ENCODE measurements at places on chromosomes 1 and 21. TPM values are rescaled to one million over a fixed set of nuclear protein-coding genes. Genes with fewer than 3 reads are reported as not detected.

DNA sequence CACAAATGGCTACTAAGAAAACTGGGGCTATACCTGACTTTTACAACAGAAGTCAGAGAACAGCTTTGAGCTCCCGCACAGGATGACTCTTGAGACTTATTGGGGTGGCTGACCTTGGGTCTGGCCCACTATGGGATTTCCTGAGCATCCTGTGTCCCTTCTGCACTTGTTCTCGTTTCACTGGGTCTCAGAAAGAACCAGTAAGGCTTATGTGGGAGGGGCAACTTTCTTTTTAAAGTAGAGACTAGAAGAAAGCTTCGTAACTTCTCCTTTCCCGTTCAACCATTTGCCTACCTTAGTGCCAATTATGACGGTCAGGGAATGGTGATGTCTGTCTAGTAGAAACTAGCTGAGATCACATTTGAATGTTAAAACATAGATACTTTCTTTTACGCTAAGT, 59.5 kb upstream of the C1orf105 start:
- no peak for DNase-seq
- no peaks in the 10 kb centered on the region for H3K27me3 ChIP-seq
- no peak overlapping the region for H3K27ac ChIP-seq
- no peaks in the 10 kb centered on the region for H3K36me3 ChIP-seq

DNA sequence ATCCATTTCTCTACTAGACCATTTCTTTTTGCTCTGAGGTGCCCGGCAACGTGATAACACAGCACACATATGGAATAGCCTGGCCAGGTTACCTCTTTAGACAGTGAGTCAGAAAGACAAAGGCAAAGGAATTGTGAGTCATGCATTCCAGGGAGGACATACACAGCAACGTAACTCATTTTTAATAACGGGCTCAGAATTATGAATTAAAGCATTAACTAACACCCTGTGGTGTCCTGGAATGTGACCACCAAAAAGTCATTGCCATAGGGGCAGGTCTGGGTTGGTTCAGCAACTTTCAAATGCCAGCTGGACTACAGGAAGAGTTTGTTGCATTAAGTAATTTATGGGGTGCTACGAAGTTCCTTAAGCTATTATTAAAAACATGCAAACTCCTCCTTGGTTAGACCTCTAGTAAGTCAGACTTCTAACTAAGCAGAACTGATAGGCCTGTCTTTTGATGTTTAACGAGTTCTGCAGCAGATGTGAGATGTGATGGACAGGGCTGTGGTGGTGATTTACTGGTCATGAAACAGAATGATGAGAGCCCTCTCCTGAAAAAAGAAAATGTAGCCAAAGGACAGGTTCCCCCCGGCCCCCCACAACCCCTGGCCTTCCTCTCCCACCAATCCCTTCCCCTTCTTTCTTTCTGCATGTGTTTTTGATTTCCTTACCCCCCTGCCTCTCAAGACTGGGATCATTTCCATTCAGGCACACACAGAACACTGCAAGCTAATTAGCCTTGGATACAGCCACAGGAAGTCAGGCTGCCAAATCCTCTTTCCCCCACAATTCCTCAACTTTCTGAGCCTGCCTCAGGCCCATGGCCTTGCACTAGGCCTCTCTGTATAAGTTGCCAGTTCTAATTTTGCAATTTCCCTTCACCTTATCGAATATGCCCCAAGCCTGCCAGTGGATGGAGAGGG, 88.9 kb upstream of the HAO2 start:
- no peak overlapping the region for H3K4me3 ChIP-seq
- no peaks in the 10 kb centered on the region for H3K27me3 ChIP-seq
- no peak overlapping the region for H3K27ac ChIP-seq
- no peaks in the 10 kb centered on the region for H3K36me3 ChIP-seq
- H3K4me1 ChIP-seq: peaks cover 6% of the 10 kb centered on the region
- no peak for DNase-seq

- H3K27ac ChIP-seq: no peak overlapping the region
- H3K27me3 ChIP-seq: no peaks in the 10 kb centered on the region
- H3K4me3 ChIP-seq: no peak overlapping the region
- no peak for DNase-seq
- H3K4me1 ChIP-seq: no peaks in the 10 kb centered on the region
Measured at GRCh38 chr1:55986003-55986402, 593.4 kb downstream of the PLPP3 start.

DNA sequence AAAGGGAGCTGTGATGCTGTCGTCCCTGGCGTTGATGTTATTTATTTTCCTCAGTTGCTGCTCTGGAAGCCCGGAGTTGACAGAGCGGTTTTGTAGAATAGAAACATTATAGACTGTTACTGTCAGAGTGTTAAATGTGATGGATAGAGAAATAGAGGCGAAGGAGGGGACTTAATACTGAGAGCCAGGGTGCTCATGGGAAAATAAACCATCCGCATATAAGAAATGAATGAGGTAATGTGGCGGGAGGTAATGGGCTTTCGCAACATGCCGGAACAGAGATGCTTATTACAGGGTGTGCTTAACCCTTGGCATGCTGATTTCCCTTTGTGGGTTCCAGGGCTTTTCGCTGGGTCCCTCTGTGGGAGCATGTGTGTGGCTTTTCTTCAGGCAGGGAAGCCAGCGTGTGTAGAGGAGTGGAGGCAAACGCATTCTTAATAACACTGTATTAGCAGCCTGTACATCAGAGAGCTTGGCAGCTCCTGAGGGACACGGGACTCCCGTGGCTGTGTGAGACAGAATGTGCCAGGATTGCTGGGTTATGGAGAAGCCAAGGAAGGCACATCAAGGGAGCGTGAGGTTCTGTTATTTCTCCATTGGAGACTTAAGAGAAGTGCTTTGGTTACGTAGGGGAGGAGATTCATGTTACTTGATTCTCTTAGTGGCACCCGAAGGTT, 141.0 kb downstream of the PBX1 start:
- no peaks in the 10 kb centered on the region for H3K36me3 ChIP-seq
- DNase-seq: no peak
- no peak overlapping the region for H3K4me3 ChIP-seq
- H3K27me3 ChIP-seq: no peaks in the 10 kb centered on the region

DNA sequence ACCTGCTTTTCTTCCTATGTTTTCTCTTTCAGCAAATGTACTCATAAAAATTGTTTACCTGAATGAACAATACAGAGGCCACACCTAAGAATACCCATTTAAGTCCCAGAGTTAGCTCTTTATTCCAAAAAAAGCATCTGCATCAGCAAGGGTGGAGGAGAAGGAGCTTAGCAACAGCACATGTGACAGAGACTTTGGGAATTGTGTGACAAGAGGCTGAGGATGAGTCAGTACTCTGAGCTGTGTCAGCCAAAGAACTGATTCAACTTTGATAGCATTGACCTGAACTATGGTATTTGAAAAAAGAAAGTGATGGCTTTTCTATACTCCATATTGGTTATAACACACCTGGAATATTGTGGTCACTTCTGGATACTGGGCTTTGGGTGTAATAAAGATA, 162.7 kb downstream of the ZNF648 start:
- no peak for DNase-seq
- H3K4me3 ChIP-seq: no peak overlapping the region
- H3K27me3 ChIP-seq: no peaks in the 10 kb centered on the region
- no peak overlapping the region for H3K27ac ChIP-seq

DNA sequence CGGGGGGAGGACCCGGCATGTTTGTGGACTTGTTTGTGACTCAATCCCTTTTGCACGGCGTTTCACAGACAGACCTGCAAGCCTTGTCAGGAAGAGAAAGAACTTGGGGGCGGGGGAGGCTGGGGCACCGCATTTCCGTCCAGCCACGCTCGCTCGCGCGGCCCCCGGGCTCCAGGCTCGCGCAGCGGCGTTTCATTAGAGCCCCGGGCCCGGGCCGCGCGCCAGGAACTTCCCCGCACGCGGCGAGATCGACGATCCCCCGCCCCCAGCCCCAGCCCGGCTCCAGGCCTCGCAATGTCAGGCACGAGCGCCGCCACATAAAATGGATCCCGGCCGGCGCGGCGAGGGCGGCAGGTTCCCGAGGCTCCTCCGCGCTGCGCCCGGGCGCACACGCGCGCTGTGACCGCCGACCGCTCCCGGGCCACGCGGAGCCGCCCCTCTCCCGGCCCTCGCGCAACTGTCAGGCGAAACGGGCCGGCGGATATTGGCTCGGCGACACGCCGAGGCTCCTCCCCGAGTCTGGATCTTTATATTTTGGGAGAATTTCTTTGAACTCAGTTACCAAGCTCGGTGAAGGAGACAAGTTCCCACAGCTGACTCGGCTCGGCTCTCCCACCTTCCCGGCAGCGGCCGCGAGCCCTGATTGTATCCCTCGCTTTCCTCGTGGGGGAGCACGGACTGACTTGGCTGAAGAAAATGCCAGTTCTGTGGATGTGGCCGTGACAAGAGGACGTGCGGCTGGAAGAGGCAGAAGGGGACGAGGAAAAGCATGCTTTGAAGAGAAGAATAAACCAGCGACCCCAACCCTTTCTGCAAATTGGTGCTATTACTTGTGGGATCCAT, at the start of gene KIF26B:
KIF26B (plus strand) TSS at position 557 of the 843 bp plus-strand sequence. CDS start 440 bp downstream, outside the sequence.
- peaks cover 27% of the 10 kb centered on the region for H3K4me1 ChIP-seq
- no peak within 1 kb of the TSS for H3K27ac ChIP-seq
- no peak for DNase-seq

DNA sequence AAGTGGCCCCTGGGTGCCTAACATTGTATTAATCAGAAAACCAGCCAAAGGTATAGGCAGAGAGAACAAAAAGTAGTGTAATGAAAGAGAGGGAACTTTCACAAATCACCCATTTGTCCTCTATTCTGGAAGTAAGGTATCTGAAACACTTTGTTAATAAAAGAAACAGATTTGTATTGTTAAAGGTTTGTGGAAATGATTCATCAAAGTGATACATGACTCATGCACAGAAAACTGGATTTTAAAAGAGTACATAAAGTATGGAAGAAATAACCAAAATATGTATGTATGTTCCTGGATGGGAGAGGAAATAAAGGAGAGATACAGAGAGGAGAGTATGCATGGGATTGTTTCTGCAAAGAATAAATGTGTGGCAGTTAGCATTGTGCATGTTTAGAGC, 126.8 kb downstream of the RGS21 start:
- no peak overlapping the region for H3K27ac ChIP-seq
- H3K4me3 ChIP-seq: no peak overlapping the region
- no peaks in the 10 kb centered on the region for H3K36me3 ChIP-seq
- H3K27me3 ChIP-seq: peaks cover 2% of the 10 kb centered on the region

- no peak overlapping the region for H3K27ac ChIP-seq
- peaks cover 5% of the 10 kb centered on the region for H3K4me1 ChIP-seq
- H3K27me3 ChIP-seq: no peaks in the 10 kb centered on the region
- no peaks in the 10 kb centered on the region for H3K36me3 ChIP-seq
- no peak for DNase-seq
- H3K4me3 ChIP-seq: no peak overlapping the region
Measured at GRCh38 chr1:157115851-157116736, 16.5 kb upstream of the ETV3L start.

DNA sequence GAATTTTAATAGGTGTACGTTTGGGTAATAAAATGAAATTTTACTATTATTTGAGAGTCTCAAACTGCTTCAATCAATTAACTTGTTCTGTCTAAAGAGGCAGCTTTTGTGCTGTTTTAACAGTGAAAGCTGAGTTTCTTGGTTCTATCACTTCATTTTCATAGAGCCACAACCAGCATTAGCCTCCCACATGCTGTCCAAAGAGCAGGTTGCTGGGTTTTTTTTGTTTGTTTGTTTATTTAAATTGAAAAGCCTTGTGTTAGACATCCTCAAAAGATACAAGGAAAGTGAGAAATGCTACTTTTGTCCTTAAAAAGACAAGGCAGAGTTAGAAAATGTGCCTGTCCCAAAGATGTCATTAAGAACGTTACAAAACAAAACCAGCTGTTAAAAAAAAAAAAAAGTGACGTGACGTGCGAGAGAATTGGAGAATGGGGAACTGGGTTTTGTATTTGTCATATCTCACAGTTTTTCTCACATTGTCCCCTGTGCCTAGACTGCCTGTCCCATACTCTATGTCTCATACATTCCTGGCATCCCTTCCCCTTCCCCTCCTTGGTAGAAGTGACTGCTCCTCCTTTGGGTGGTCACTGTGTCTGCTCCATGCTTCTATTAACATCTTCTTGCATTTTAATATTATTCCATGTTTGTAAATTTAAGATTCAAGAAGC, 63.1 kb upstream of the CD34 start:
- H3K4me3 ChIP-seq: no peak overlapping the region
- H3K27ac ChIP-seq: no peak overlapping the region
- no peaks in the 10 kb centered on the region for H3K36me3 ChIP-seq
- H3K27me3 ChIP-seq: no peaks in the 10 kb centered on the region
- no peak for DNase-seq

DNA sequence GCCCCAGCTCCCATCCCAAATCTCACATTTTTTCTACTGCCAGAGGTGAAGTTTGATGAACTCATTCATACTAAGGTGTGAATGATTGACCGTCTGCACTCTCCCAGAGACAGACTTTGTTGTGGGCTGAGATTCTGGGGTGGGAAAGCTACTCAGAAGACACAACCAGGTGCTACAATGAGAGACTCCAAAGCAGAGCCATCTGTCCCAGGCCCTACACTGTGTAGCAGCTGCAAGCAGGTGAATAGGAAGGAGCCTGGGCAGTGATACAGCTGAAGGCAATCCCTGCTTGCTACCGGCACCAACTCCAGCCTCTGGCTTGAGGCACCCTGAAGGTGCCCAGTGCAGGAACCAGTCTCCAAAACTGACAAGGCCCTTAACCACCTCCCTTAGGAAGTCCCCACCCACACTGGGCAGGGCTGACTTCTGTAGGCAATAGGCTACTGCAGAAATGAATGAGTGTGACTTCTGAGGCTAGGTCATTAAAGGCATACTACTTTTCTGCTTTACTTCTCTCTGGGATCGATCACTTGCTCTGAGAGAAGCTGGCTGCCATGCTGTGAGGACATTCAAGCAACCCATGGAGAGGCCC, 79.7 kb upstream of the RUNX3 start:
- no peaks in the 10 kb centered on the region for H3K36me3 ChIP-seq
- no peak overlapping the region for H3K4me3 ChIP-seq
- DNase-seq: no peak
- no peaks in the 10 kb centered on the region for H3K27me3 ChIP-seq

- no peaks in the 10 kb centered on the region for H3K36me3 ChIP-seq
- DNase-seq: no peak
- no peak overlapping the region for H3K27ac ChIP-seq
- peaks cover 4% of the 10 kb centered on the region for H3K4me1 ChIP-seq
- no peak overlapping the region for H3K4me3 ChIP-seq
Measured at GRCh38 chr1:70210820-70211219, 5.4 kb upstream of the LRRC40 start.

DNA sequence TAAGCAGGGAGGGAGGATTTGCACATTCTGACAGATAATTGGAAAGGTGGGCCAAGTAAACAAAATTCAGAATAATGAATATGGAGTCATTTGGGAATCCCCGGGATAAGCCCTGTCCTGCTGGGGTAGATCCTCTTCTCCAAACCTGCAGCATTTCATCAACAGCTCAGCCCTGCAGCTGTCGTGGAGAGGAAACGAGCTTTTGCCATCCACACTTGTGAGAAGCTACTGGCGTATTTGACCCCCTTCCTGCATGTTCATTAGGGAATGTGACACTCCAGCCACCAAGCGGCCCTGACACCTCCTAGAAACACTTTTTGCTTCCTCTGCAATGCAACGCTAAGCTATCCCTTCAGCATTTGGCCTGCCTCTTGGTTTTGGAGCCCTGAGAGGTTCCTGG, 8.0 kb upstream of the LEFTY2 start:
- H3K4me3 ChIP-seq: no peak overlapping the region
- DNase-seq: no peak
- peaks cover 2% of the 10 kb centered on the region for H3K27me3 ChIP-seq
- no peaks in the 10 kb centered on the region for H3K36me3 ChIP-seq
- no peaks in the 10 kb centered on the region for H3K4me1 ChIP-seq

RHCE gene
- polyA plus RNA-seq: 0.46 TPM

CDC20 gene
- 4.9 TPM for polyA plus RNA-seq

GPR52 gene
- polyA plus RNA-seq: not detected

LMX1A gene
- not detected for polyA plus RNA-seq

COL24A1 gene
- 0.01 TPM for polyA plus RNA-seq

GNG12 gene
- polyA plus RNA-seq: 15.4 TPM

CDK11B gene
- 8.0 TPM for polyA plus RNA-seq

COL11A1 gene
- 0.01 TPM for polyA plus RNA-seq

DNTTIP2 gene
- 10.9 TPM for polyA plus RNA-seq
